ENCODE measurements at places on chromosomes 4 and X. TPM values are rescaled to one million over a fixed set of nuclear protein-coding genes. Genes with fewer than 3 reads are reported as not detected.
A peak's percentile ranks its signal among the peaks of the same experiment; 100 is the strongest.

DNA sequence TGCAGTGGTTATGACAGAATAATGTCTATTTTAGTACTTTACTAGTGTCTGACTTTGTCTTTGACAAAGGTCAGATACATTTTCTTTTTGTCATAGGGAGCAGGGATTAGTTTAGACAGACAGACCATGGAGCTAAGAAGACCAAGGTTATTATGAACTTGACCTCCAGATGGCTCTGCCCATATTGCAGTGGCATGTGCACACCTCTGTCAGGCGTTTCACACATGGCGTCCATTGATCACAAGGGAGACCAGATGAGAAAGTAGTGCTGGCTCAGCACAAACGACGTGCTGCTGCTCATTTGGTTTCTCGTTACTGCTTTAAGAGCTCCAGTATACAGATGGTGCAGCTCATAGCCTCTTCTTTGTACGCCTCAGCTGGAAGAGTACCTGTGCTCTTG lies 56.3 kb upstream of the HPSE start:
- DNase-seq, result no peak

- DNase-seq, result no peak
These were observed 594.2 kb downstream of the STPG2 start for GRCh38 chr4:97548943-97549583.

GRCh38 chr4:12926189-12927066 lies 557.7 kb downstream of the RAB28 start:
- DNase-seq, result no peak

GRCh38 chrX:8089141-8089540 lies 81.9 kb downstream of the VCX2 start:
- no peak for DNase-seq

DNA sequence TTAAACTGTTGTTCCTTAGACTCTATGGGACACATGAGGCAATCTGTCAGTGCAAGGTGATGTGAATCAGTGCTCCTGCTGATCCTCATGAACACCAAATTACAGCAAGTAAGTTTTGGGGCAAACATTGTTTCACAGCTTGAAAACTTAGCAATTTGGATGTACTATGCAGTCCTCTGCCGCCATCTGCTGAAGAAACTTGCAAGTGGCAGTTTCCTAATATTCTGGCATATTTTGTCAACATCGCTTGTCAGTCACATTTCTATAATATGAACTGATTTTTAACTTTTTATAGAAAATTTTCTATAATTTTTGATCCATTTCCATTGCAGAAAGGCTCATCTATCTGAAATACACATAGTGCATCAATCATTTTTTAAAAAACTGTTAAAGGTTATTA lies 56.3 kb downstream of the ZAR1 start:
- peak; percentile 13 for DNase-seq

GRCh38 chr4:1863297-1864033 lies 7.5 kb upstream of the LETM1 start:
- no peak for DNase-seq

DNA sequence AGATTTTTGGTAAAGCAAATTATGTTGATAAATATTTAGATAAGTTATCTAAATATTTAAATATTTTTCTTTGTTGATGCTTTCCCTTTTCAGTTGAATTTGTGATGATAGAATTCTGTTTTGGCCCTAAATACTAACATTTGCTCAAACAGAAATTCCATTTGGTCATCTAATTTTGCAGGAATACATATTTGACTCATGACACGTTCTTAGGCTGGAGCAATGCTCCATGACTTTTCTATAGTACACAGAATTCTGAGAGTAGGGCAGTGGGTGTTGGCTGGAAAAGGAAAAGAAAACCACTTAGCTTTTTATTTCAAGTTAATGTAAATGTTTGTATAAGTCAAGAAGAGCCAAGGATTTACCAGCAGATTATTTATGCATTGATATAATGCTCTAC lies 58.6 kb upstream of the GK2 start:
- no peak for DNase-seq

DNA sequence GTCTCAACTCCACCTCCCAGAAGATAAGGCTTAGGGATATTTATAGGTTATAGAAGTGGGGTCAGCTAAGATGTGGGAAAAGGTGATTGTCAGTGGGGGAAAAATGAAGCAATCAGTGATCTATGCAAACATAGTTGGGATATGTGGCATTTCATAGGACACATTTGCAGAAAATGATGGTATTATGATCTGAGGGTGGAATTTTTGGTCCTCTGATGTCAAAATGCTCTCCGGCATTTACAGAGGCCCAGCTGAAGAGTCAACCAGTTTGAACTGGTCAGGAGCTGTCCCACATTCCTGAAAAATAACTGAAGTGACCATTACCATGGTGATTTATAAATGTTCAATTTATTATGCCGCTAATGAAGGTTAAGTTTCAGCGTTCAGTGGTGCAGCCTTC lies 12.2 kb upstream of the HPGD start:
- no peak for DNase-seq

- DNase-seq, result no peak
These were observed 169.3 kb upstream of the FRMPD4 start for GRCh38 chrX:11968991-11969390.

- DNase-seq, result no peak
These were observed at the start of gene TRIM61 for GRCh38 chr4:164977243-164978164. Gene TRIM61 (minus strand): TSS chr4:164977657. CDS start chr4:164970002, 7,655 bp downstream.

GRCh38 chr4:151099976-151100417 lies 569 bp downstream of the RPS3A start:
- DNase-seq, result no peak

The CHRDL1 gene
- total RNA-seq, result 1.5 TPM

The PCDH7 gene
- total RNA-seq, result 0.45 TPM

The SPANXA1 gene
- total RNA-seq, result not detected

The ADH1C gene
- not detected for total RNA-seq

The STPG2 gene
- total RNA-seq, result not detected
